Cerebellar nuclear complex (tissue), 1 donor: ENCODE measurements at places on chromosomes 2 and 18.

DNA sequence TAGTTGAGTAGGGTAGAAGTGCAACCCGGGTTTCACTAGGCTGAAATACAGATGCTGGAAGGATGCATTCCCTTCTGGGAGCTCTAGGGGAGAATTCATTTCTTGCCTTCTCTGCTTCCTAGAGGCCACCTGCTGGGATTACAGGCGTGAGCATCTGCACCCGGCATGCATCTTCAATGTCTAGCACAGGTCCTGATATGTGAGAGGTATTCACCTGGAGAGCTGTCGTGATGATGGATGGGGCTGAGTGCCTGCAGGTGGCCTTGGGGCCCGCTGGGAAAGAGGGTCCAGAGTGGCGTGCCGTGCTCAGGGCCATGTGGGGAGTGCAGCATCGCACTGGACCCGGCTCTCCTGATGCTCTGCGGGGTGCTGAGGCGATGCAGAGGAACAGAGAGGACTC is 6.6 kb upstream of the NTSR2 start:
- no peak for DNase-seq

DNA sequence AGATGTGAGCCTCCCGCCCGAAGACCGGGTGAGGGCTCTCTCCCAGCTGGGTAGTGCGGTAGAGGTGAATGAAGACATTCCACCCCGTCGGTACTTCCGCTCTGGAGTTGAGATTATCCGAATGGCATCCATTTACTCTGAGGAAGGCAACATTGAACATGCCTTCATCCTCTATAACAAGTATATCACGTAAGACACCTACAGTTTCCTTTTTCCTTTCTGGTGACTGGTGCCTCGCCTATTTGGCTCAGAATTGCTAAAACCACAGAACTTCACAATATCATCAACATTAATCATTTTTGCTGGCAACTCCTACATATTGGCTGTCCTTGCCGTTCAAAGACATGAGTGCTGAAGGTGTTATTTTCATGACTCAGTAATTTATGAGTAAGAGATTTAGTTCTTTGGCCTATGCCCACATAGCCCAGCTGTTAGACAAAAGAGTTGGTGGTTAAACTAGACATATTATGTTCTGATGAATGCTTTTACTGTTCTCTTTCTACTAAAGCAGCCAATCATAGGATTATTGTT is 2.2 kb downstream of the STAMBP start:
- DNase-seq: no peak

GRCh38 chr2:174038462-174038861 is 73.3 kb upstream of the SP3 start:
- DNase-seq: no peak

- no peak for DNase-seq
Measured at GRCh38 chr18:3983351-3983969, 471.6 kb downstream of the DLGAP1 start.
